ENCODE measurements at places on chromosomes 3 and 15.

DNA sequence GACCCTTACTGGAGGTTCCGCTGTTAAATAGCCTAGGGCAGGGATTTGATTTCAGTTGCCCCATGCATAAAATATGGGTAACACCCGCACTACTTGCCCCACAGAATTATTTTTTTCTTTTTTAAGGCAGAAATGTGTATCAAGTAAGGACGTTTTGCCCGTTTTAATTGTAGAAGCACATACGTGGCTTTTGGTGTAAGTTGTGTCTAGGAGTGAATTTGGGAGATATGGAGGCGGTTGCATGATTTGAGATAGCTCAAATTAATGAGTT lies 636 bp upstream of the LRRC58 start:
- DNase-seq, result no peak

DNA sequence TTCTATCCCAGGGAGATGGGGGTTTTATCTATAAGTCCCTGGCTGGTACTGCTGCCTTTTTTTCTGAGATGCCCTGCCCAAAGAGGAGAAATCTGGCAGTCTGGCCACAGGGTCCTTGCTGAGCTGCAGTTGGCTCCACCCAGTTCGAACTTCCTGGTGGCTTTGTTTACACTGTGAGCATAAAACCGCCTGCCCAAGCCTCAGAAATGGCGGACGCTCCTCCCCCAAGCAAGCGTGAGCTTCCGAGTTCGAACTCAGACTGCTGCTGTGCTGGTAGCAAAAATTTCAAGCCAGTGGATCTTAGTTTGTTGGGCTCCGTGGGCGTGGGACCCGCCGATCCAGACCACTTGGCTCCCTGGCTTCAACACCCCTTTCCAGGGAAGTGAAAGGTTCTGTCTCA lies 126.8 kb upstream of the SUCLG2 start:
- DNase-seq, result no peak

DNA sequence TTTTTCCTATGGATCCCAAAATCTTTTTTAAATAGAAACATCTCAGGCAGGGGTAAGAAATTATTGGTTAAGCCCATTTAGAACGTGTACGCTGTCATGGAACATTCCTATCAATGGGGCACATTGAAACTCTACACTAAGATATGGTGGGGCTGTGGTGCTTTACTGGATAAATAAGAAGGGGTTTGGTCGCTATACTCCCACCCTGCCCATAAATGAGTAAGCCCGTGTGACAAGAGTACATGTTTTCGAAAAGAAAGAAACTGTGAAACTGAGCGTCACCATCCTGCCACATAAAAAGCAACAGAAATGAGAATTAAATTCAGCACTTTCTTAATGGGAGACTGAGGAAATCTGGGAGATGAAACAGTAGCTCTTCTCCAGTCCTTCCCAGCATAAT lies 929.7 kb upstream of the CFAP20DC start:
- no peak for DNase-seq

DNA sequence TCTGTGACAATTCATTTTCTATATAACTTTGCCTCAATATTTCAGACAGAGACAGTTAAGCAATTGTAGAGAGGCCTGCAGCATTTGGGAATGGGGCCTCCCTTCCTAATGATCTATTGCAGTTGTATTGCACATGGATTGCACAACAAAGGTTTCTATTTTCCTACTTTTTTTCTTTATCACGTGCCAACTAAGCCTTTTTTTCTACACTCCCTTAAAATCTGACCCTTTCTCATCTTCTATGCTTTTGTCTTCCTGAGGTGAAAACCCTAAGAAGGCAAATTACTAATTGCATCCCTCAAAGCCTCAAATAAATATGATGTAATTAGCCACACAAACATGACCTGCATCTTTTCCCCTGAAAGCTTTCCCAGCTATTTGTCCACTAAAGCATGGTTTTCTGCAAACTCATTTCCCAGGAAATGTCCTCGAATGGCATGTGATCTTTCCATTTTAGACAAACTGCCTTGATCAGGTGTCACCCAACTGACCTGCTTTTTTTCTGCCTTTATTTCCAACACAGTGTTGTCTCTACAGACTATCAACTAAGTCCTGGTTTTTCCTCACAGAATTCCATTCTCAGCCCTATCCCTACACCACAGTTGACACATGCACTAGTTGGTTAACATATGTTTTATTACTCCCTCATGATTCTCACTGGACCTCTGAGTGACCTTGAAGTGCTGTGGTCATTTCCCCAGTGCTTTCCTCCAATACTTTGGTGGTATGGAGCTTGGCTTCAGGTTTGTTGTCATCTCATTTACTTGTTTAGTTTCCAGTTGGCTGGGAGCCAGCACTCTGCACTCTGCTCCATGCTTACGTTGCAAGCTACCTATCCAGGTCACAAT lies 31.9 kb upstream of the TSC22D2 start:
- peak; percentile 78 for DNase-seq

DNA sequence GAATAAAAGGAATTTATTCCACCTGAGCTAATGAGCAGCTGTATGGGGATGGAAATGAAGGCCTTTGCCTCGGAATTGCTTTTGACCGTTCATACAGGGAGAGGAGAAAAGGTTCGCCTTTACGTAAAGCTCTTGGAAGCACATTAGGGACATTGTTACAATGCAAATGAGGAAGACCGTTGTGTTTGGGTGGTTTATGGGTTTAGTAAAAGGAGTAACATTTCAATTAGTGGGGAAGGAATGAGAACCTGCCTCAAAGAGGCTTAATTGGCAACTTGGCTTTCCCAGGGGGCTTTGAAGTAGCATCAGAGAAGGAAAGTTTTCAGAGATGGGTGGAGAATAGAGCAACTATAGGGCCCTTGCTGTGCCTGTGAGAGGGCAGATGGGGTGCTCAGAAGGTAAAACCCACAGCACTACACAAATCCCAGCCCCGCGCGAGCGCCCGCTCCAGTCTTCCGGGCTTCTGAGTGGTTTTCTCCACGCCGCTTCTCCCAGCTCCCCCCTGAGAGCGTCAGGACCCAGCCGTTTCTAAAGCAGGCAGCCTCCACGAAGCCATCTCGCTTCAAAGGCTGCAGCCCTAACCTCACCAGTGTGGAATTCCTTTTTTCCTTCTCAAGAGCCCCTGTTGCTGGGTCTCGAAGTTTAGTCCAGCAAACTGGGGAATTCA lies 192.0 kb upstream of the HES1 start:
- DNase-seq, result no peak
